SW 1271 (cell line): ENCODE measurements at places on chromosomes 1 and 21.
A peak's percentile ranks its signal among the peaks of the same experiment; 100 is the strongest.

- no peak for DNase-seq
These were observed 428.5 kb upstream of the TMPRSS15 start for GRCh38 chr21:18831942-18832676.

- no peak for DNase-seq
These were observed 42.4 kb upstream of the ESRRG start for GRCh38 chr1:216765346-216766300.

DNA sequence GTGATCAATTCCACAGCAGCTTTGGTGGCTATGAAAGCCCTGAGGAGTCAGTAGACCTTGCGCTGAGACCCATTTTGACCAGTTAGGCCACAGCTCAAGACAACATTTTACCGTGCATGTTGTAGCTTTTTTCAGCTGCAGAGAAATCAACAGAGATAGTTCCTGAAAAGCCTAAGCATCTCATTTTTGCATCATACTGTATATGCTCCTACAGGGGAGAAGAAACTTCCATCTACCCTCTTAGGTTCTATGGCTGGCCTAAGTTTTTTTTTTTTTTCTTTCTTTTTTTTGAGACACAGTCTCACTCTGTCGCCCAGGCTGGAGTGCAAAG, 24.8 kb upstream of the EYA3 start:
- DNase-seq: no peak

- no peak for DNase-seq
These were observed 676 bp upstream of the PADI2 start for GRCh38 chr1:17119773-17120480.

DNA sequence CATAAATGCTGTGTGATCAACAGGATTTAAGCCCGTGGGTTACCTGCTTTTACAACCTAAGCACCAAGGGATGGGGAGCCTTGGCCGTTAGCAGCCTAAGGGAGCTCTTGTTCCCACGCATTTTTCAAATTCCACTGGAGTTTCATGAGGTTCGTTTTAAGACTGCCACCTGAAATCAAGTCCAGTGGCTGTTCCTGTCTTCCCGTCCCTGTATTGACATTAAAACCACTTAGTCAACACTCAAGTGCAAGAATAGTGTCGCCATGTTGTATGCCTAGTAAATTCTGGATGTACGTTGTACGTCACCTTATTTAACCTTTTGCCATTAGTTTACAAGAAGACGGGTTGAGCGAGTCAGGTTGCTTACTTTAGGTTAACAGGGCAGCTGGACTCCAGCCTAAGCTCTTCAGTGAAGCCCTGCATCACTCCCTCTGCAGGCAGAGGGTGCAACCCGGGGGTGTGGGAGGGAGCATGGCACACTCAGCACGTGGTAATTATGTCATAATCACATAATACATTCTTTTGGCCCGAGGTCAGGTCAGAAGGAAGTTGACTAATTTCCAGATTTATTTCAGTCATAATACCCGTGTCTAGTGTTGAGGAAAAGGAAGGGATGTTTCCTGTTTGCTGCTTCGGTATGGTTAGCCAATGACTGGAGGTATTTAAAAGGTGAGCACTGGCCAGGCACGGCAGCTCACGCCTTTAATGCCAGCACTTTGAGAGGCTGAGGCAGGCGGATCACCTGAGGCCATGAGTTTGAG, 42.5 kb downstream of the CNST start:
- DNase-seq: peak; percentile 99

DNA sequence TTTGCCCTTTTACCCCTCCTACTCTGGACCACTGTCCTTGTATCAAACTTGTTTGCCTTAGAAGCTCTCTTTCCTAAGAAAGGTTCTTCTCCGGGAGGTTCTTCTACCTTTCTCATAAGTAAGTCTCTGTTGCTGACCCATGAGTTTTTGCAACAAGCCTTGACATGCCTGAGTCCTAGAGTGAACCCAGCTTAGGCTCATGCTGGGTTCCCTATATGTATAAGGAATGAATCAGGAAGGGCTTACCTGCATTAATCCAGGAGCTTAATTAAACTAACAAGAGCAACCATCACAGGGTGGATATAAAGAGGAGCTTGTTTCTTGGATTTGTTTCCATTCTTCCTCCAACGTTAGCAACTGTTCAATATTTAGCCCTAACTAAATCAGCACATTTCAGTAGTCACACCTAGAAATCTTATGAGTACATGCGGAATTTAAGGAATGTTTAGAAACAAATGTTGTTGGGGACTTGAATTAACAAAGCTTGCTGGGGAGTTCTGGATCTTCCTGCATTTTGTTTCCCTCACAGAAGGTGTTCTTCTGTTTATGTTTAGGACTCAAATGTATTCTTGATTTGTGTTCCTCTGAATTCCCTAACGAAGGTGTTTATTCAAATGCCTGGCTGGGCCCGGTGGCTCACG, 64.3 kb upstream of the RAB3GAP2 start:
- no peak for DNase-seq

DNA sequence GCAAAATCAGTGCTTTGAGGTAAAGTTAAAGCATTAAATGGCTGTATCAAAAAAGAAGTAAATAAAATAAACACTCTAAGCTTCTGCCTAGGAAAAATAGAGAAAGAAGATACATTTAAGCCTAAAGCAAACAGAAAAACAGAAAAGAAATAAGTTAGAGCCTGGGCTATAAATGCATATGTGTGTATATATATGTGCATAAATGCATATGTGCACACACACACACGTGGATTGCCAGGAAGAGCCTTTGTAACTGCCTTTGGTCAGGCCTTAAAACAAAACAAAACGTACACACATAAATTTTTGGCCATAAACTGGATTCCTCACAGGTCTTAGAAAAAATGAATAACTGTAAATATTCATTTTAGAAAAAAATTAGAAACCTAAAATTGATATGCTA, 925.8 kb downstream of the MRPL39 start:
- no peak for DNase-seq

GRCh38 chr1:207740207-207740606, 11.6 kb upstream of the CD46 start:
- no peak for DNase-seq

GRCh38 chr21:45516071-45516670, 26.1 kb downstream of the SLC19A1 start:
- no peak for DNase-seq

GRCh38 chr1:59549066-59549837, 252.4 kb downstream of the FGGY start:
- DNase-seq: no peak
